ENCODE measurements at places on chromosomes 11 and 22.
A peak's percentile ranks its signal among the peaks of the same experiment; 100 is the strongest.

DNA sequence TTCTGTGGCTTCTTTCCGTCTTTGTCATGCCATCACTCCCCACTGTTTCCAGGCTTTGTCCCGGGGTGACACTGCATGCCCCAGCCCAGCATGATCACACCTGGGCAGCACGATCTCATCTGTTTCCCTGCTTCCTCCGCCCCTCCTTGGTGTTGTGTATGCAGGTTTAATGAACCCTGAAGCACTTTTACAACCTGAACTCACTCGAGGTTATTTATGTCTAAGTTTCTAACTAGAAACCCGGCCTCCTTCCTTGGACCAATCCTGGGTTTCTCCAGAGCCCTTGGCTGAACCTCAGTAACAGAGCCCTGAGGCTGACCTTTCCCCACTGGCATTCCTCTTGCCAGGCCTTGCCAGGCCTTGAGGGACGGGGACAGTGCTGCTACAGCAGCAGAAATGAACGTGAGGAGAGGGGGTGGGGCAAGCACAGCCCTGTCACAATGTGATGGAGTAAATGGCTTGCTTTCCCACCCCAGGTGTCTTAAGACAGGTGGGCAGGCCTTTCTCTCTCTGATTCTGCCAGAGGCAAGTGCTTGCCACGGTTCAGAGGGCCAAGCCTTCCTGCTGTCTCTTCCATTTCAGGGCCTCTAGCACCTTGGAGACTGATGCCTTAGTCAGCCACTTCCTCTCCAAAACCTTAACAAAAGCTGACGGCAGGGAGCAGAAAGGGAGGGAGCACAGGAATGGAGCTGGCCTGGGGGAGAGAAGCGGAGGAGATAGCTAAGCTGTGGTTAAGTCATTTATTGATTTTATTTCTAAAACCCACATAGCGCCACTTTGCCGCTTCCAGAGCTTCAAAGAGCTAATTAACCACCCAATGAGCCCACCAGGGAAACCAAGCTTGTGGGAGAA, 3.1 kb upstream of the PYGM start:
- peak; percentile 88 for DNase-seq

- DNase-seq, result peak; percentile 76
Observed at GRCh38 chr22:42862045-42862734, 5.1 kb upstream of the ARFGAP3 start.

- DNase-seq, result no peak
Observed at GRCh38 chr11:119982517-119983239, 155.2 kb downstream of the TRIM29 start.

DNA sequence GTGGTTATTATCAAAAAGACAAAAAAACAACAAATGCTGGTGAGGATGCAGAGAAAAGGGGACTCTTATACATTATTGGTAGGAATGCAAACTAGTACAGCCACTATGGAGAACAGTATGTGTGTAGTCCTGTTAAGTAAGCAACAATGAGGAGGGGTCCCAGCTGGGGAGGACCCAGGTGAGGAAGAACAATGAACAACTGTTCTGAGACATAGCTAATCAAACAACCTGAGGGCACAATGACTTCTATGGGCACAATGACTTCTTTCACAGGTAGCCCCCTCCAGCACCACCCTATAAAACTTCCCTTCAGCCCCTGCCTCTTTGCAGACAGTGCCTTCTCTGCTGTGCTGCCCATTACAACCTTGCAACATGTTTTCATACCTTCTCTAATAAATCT, 5.6 kb downstream of the JAML start:
- DNase-seq, result no peak

- DNase-seq, result no peak
Observed at GRCh38 chr22:21741790-21742189, 6.2 kb upstream of the YPEL1 start.

DNA sequence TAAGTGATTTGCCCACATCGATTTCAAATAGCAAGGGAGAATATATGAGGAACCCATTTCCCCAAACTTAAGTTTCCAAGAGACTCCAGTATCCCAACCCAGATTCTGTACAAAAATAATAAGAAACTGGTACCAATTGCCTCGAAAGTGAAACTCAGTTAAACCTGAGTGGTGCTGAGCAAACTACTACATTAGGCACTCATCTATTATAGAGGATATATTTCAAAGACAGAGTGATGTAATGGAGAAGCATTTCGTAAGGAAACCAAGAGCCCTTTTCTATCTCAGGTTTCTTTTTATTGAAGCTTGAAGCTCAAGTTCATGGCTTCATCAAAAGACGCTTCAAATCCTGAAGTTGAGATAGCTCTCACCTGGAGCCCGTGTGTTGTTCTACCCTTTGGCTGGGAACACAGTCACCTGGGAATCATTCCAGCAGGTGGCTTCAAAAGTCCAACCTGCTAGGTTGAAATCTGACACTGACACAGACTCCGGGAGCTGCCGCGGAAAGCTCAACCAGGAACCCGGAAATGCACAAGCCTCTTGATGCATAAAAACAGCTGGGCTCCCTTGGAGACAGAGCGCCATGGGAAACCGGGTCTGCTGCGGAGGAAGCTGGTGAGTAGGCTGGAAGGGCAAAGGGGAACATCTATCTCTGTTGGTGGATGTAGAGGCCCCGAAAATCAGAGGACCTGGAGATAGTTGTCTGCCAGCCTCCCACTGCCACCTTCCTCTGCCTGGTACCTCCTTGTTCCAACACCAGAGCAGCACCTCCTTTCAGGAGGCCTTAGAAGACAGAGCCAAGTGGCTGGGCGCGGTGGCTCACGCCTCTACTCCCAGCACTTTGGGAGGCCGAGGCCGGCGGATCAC, at the start of gene C11orf52:
C11orf52 (plus strand) TSS at position 524 of the 867 bp plus-strand sequence; CDS start at position 584, 60 bp downstream.
- DNase-seq, result peak; percentile 56

- peak; percentile 17 for DNase-seq
Observed at GRCh38 chr11:45815747-45816146, 10.8 kb downstream of the SLC35C1 start.

- DNase-seq, result no peak
Observed at GRCh38 chr11:100525635-100526034, 161.5 kb upstream of the ARHGAP42 start.

DNA sequence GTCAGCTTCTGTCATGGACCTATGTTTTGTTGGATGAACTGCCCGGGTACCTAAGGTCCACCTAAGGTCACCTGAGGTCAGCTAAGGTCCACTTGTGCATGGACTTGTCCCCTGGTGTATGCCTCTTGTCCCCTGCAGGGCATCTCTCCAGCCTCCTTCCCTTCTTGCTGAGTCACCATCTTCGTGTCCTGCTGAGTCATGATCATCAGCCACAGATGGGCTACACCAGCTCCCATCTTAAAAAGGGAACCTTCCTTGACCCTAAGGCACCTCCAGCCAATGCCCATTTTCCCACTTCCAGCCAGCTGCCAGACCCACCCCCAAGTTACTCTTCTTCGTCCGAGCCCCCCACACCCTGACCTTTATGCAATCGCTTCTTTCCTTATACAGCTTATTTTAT, 544.9 kb downstream of the TBC1D22A start:
- DNase-seq, result peak; percentile 24

- peak; percentile 2 for DNase-seq
Observed at GRCh38 chr11:125375146-125375545, 120.9 kb downstream of the FEZ1 start.

- DNase-seq, result no peak
Observed at GRCh38 chr11:17855531-17856290, 121.1 kb downstream of the KCNC1 start.

GRCh38 chr11:27471589-27472397, 797 bp downstream of the LGR4 start:
- DNase-seq, result no peak

- peak; percentile 72 for DNase-seq
Observed at GRCh38 chr11:132032555-132032954, 662.1 kb downstream of the NTM start.

DNA sequence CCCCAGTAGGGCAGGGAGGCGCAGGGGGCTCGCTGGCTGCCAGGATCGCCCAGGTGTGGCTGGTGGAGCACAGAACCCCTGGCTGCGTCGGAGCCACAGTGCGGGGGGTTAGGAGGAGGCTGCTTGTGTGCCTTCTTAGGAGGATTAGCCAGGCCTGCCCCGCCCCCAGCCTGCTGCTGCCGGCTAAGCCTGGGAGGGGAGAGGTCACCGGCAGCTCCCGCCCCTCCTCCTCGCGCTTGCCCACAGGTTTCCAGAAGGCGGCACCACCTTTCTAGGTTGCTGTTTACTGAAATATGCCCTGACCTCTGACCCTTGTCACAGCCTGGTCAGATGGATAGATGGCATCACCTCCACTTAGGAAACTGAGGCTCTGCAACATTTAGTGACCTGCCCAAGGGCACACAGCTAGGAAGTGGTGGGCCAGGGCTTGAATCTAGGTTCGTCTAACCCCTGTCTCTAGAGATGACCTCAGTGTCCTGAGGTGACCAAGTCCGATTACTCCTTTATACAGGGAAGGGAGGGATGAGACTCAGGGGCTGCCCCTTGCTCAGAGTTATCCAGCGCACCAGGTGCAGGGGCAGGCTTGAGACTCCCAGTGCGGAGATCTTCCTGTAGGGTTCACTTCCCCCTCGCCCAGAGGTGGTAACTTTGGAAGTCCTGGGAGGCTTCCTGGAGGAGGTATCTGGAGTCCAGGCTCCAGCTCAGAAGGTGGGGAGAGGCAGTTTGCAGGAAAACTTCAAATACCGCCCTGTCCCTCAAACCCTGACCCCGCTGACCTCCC, 44.0 kb downstream of the MYO7A start:
- DNase-seq, result no peak

GRCh38 chr11:77100166-77101042, 2.2 kb upstream of the OMP start:
- no peak for DNase-seq

DNA sequence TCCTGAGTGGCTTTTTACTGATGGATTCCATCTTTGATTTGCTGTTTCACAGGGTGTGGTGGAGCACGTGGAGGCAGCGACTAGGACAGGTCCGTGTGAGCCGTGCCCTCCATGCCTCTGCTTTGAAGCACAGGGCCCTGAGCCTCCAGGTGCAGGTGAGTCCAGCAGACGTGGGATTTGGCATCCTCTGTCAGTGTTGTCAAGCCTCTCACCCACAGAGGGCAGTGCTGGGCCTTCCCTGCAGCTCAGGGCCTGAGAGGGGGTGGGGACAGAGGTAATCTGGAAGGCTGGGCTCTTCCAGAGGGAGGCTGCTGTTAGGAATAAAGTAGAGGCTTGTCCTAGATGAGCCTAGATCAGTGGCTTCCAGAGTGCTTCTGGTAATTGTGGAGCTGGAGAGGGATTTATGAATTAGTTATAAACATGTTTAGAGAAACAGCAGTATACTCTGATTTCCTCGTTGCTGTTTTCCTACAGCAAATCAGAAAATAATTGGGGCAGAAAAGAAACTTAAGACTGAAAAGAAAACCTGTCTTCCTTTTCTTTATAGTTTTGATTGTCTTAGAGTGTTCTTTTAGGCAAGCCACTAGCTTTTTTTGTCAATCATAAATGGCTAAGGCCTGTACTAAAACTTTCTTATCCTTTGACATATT, 65.0 kb downstream of the SFI1 start:
- DNase-seq, result peak; percentile 79

- no peak for DNase-seq
Observed at GRCh38 chr22:26835023-26835422, 177.6 kb downstream of the MIAT start.

DNA sequence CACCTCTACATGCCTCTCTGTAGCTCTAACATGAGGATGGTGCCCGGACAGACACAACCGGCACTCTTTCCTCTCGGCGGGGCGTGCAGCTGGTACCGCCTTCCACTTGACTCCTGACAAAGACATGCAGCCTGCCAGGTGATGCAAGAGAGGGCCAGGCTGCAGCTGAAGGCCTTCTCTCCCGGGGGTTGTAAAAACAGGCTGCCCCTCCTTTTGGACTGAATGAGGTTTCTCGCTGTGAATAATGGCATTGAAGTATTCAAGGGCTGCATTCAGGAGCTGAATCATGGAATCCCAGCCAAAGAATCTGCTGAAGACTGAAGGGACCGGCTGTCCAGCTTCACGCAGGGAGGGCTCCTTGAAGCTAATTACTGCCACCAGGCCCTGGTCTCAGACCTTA, 110.9 kb downstream of the GALNT18 start:
- DNase-seq, result peak; percentile 41

GRCh38 chr22:23225724-23226496, 45.6 kb downstream of the BCR start:
- peak; percentile 64 for DNase-seq

GRCh38 chr11:30710221-30710620, 124.1 kb upstream of the MPPED2 start:
- peak; percentile 7 for DNase-seq

DNA sequence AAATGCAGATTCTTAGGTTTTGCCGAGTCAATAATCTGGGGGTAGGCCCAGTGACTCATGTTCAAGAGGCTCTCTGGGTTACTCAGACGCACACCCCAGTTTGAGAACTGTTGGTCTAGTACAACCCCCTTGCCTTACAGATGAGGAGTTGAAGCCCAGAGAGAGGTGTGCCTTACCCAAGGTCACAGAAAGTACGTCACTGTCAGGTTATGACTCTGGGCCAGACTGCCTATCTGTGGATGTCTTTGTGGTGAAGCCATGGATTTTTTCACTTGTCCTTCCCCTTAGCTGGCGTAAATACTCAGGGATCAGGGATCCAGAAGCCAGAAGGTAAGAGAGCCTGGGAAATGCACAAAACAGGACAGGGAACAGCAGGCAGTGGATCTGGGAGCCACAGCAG, 25.2 kb upstream of the NECTIN1 start:
- DNase-seq, result no peak

GRCh38 chr11:68946416-68947090, 34.2 kb downstream of the MRGPRD start:
- peak; percentile 89 for DNase-seq

DNA sequence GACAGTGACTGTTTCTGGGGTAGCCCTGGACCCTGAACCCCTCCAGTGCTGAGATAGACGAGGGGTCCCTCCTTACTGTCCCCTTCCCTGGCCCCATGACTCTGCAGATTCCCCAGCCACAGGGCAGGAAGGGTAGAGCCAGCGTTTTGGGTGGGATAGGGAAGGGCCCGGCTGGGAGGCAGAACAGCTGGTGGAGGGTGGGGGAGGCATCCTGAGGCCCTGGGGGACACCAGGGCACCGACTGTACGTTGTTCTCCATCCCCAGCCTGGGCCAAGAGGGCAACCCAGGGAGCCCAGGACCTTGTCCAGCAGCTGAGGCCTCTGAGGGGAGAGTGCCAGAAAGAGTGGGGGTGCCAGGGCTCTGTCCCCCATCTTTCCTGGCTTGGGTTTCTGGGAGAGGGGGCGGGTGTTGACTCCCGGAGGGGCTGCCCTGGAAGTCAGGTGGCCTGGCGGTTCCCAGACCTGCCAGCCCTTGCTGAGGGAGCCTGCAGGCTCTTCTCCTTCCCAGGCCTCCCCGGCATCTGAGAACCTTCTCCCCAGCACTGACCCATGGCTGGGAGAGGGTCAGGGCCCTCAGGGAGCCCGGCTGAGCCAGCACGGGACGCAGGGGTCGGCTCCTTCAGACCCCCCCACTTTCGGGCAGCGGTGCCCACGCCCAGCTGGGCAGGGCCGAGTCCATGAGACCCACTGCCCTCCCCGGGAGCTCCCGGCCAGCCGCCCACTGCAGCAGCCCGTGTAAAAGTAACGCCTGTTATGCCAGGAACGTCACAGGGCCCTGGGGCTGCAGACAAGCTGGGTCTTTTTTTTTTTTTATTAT, 30.3 kb downstream of the IGF2 start:
- no peak for DNase-seq

- DNase-seq, result no peak
Observed at GRCh38 chr11:70368961-70369360, 29.4 kb upstream of the CTTN start.

All from astrocyte of the spinal cord (primary cell).